ENCODE measurements at places on chromosomes 5 and 9. TPM values are rescaled to one million over a fixed set of nuclear protein-coding genes. Genes with fewer than 3 reads are reported as not detected.

GRCh38 chr5:89450149-89450538 is 567.2 kb upstream of the MEF2C start:
- H3K36me3 ChIP-seq, result no peaks in the 10 kb centered on the region
- H3K27ac ChIP-seq, result no peak overlapping the region
- no peaks in the 10 kb centered on the region for H3K27me3 ChIP-seq
- H3K4me1 ChIP-seq, result no peaks in the 10 kb centered on the region
- DNase-seq, result no peak

GRCh38 chr9:37937366-37937765 is 33.4 kb upstream of the SLC25A51 start:
- H3K27ac ChIP-seq, result no peak overlapping the region
- no peaks in the 10 kb centered on the region for H3K4me1 ChIP-seq
- no peaks in the 10 kb centered on the region for H3K27me3 ChIP-seq
- no peak overlapping the region for H3K4me3 ChIP-seq
- DNase-seq, result no peak

- H3K4me1 ChIP-seq, result peaks cover 18% of the 10 kb centered on the region
- H3K4me3 ChIP-seq, result no peak overlapping the region
- no peak overlapping the region for H3K27ac ChIP-seq
- peaks cover 5% of the 10 kb centered on the region for H3K36me3 ChIP-seq
- no peak for DNase-seq
Observed at GRCh38 chr5:10756549-10756948, 4.5 kb downstream of the DAP start.

Gene SLC4A9
- not detected for total RNA-seq

Gene SHC3
- total RNA-seq, result 0.08 TPM

DNA sequence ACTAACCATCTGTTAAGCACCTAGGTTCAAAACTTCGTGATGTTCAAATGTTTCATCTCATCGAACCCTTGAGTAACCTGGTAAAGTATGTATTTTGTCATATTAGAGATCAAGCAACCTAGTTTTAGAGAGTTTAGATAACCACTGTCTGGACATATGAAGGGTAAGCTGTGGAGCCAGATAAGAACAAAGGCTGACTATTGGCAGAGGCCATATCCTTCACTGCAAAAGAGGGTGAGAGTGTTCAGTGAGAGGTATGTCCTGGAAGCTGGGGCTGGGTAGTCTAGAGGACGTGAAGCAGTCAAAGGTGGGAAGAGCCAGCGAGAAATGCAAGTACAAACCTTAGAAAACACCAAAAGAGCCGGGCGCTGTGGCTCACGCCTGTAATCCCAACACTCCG is 573.1 kb upstream of the KLF4 start:
- no peaks in the 10 kb centered on the region for H3K36me3 ChIP-seq
- no peak overlapping the region for H3K4me3 ChIP-seq
- DNase-seq, result no peak
- H3K27ac ChIP-seq, result no peak overlapping the region

- no peaks in the 10 kb centered on the region for H3K27me3 ChIP-seq
- no peak overlapping the region for H3K4me3 ChIP-seq
- no peaks in the 10 kb centered on the region for H3K4me1 ChIP-seq
- no peak for DNase-seq
- no peak overlapping the region for H3K27ac ChIP-seq
Observed at GRCh38 chr5:18395126-18396110, 761.2 kb downstream of the TAF11L14 start.

DNA sequence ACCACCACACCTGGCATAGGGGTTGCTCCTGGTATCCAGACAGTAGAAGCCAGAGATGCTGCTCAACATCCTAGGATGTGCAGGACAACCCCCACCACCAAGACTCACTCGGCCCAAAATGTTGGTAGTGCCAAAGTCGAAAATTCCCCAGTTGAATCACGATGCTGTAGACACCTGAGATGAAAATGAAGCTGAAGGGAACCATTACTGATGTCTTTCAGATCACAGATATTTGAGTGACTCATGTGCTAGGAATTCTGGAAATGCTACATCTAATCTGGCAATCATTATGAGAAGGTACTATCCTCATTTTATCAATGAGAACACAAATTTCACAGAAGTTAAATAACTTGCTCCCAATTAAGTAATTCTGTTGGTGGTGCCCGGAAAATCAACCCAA is 21.0 kb upstream of the UBE2QL1 start:
- H3K4me1 ChIP-seq, result no peaks in the 10 kb centered on the region
- no peak overlapping the region for H3K4me3 ChIP-seq
- peaks cover 4% of the 10 kb centered on the region for H3K27me3 ChIP-seq
- no peak for DNase-seq

Gene ACER2
- total RNA-seq, result 0.61 TPM

GRCh38 chr9:70133253-70134208 is 89.9 kb downstream of the MAMDC2 start:
- no peaks in the 10 kb centered on the region for H3K4me1 ChIP-seq
- H3K27me3 ChIP-seq, result no peaks in the 10 kb centered on the region
- DNase-seq, result no peak

Gene SLC6A7
- total RNA-seq, result not detected
